ENCODE measurements at places on chromosomes 6 and 20.

DNA sequence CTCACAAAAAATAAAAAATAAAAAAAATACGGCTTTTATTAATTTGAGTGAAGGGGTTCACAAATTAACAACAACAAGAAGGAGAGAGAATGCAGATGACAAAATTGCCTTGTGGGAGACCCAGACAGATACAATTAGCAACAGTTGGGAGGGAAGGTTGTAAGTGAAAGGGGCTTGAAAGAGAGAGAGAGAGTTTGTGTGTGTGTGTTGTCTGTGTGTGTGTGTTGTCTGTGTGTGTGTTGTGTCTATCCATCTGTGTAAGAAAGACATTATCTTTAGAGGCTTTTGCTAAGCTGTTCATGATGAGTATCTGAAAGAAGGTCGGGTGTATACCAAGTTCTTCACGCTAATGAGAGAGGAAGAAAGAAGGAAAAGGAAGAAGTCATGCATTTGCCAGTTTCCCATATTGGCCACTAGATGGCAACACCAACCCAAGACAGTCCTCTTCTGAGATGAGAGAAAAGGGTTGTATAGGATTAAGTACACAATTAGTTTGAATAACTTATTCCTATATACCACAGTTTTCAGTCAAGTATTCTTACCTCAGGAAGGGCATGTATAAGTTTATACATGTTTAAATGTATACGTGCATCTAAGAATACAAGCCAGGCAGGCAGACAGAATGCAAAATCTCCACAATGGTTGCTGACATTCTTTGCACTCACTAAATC lies 63.7 kb upstream of the CD2AP start:
- no peak for DNase-seq

DNA sequence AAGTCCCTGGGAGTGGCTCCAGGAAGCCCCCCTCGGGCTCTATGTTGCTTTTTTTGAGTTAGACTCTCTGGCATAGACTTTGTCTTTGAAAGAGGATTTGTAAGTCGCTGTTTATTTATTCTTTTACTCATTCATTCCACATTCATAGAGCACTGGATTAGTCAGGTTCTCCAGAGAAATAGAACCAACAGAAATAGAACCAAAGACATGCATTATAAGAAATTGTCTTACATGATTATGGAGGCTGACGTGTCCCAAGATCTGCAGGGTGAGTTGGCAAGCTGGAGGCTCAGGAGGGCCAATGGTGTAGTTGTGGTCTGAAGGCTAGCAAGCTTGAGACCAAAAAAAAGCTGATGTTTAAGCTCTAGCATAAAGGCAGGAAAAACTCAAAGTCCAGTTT lies 98.3 kb upstream of the CHD6 start:
- DNase-seq: no peak

GRCh38 chr6:42520786-42521607 lies 42.8 kb upstream of the UBR2 start:
- DNase-seq: no peak

DNA sequence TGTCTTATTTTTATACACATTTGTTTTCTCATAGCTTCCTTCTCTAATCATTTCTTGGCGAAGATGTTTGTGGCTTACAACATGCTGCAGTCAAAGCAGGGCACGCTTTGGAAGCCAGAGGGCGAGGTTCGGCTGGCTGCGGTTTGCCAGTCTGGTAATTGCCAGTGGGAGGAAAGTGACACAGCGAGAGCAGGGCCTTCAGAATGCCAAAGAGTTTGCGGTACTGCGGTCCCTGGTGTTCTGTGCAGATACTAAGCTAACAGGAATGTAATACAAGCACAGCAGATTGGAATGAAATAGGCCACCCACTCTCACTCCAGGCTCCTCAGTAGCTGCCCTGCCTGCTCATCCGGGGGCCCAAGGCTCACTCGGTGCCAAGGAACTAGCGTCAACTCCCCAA lies 58.7 kb upstream of the TGM3 start:
- no peak for DNase-seq

- no peak for DNase-seq
Observed at GRCh38 chr6:24831771-24832716, 33.3 kb upstream of the ARMH2 start.

- DNase-seq: no peak
Observed at GRCh38 chr20:19096843-19097242, 115.6 kb upstream of the SLC24A3 start.

DNA sequence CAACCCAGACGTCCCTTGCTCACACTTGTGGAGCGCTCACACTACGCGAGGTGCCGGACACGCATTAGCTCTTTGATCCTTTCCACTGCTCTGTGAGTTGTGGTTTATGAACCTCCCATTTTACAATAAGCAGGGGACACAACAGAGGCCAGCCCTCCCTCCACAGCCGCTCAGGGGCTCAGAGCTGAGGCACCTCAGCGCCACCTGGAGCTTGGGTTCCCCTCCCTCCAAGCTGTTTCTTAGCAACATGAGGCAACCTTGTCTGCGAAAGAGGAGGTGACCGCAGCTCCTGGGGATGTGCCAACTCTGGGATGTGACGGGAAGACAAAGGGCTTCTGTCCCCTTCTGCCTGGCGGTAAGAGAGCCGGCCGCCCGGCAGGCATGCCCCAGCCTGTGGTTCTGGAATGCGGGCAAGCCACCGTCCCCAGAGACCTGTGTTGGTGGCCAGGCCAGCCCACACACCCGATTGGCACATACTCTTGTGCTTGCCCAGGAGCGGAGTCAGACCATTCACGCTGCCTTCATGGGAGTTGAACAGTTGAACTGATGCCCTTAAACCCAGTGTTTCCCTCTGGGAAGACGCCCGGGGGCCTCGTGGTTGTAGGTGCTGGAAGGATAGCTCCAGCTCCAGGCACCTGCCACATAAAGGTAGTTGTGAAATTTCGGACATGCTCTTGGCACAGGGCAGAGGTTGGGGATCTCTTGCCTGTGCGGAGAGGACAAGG lies 44.5 kb downstream of the RBM38 start:
- peak; percentile 88 for DNase-seq

DNA sequence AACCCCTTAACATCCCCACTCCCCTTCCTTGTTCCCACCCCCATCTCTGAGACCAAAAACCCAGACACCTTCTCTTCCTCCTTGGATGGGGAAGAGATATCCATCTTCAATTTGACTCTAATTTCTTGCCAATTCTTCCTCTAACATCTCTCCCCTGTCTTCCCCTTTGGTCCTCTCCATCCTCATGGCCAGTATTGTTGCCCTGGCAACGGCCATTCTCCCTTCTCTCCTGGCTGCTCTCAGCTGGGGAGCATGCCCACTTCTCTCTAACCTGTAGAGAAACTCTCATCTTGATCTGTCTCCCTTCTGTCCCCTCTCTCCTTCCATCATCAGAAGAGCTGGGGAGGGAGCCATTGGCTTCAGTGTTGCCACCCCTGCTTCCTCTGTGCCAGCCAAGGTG lies 86.7 kb downstream of the SRC start:
- DNase-seq: no peak

DNA sequence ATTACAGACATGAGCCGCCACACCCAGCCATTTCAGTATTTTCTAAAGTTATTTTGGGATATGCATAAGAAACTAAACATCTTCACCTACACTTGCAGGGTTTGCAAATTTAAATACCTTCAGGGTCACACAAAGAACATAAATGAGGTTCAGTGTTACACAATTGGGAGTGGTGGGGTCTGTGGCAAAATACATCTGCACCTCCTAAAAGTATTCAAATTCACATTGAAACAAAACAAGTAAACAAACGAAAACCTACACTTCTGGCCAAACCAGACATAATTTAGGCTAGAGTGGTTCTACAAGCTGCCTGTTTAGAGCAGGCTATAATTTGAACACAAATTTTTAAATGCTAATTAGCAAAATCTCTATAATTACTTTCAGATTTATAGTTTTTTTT lies 34.6 kb downstream of the MAPK14 start:
- DNase-seq: no peak

Data from NCI-H510A (cell line).